ENCODE measurements at places on chromosomes 1 and 21.
A peak's percentile ranks its signal among the peaks of the same experiment; 100 is the strongest.

- DNase-seq, result peak; percentile 22
These were observed 45.8 kb downstream of the MIGA1 start for GRCh38 chr1:77825131-77825709.

DNA sequence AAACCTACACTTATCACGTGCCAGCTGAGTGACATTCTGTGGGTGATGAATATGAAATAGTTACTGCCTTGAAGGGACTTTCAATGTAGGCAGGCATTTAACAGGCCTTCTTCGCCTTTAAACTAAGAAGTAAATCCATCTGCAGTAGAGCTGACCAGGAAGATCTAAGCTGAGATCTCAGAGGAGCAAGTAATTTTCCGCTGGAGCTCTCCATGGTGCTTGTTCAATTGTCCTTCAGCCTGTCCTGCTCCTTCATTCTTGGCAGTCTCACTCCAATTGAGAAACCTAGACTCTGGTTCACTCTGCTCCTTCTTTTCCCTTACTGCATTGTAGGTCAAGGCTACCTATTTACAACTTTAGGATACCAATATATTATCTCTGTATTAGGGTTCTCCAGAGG lies 183.5 kb downstream of the HMCN1 start:
- DNase-seq, result no peak

- DNase-seq, result no peak
These were observed 44.7 kb upstream of the ZNF644 start for GRCh38 chr1:91066538-91066937.

DNA sequence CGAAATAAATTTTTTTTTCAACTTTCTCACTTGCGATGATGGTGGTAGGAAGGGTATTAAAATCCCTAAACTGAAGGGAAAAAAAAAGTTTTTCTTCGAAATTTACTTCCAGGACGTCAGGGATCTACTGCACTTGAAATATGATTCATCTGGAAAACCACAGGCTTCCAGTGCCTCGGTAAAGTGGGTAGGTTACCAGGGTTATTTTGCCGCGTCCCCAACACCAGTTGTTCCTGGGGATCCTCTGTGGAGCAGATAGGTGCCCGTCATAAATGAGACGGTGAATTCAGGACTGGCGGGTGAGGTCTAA lies 773 bp downstream of the RABIF start:
- peak; percentile 25 for DNase-seq

DNA sequence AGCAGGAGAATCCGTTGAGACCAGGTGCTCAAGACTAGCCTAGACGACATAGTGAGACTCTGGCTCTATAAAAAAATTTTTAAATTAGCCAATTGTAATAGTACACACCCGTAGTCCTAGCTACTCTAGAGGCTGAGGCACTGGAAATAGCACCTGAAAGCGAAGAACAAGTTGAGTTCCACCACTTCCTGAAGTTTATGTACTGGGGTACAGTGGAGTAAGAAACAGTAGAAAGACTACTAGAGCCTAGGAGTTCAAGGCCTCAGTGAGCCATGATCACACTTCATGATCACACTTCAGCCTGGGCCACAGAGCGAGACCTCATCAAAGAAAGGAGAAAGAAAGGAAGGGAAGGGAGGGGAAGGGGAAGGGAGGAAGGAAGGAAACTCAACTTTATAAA lies 19.8 kb downstream of the RSBN1 start:
- DNase-seq, result no peak

DNA sequence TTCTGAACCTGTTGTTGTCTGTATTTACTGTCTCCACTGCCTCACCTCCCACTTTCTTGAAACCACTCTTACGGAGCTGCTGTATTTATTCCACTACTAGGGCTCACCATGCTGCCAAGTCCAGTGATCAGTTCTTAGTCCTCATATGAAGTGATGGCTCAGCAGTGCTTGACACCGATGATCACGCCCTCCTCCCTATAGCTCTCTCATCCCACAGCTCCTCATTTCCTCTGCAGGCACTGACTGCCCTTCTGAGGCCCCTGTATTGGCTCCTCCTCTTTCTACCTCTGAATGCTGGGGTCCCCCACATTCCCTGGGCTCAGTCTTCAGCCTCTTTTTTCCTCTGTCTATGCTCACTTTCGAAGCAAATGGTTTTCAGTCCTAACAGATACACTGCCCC lies 3.4 kb downstream of the CLCA1 start:
- DNase-seq, result no peak

DNA sequence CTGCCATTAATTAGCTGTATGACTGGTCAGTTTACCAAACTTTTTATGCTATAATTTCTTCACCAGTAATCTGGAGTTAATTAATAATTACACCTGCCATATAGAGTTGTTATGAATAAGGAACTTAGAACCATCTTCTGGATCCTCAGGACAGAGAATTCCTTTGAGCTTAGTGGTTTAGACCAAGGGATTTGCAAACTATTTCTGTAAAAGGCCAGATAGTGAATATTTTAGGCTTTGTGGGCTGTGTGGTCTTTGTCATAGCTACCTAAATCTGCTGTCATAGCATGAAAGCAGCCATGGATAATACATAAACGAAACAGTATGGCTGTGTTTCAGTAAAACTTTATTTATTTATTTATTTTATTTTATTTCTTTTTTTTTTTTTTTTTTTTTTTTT lies 9.0 kb downstream of the TIMM17A start:
- no peak for DNase-seq
